ENCODE measurements at places on chromosomes 1 and 21.

GRCh38 chr21:43193651-43194302 lies 25.0 kb downstream of the CRYAA start:
- peak; percentile 8 for DNase-seq

DNA sequence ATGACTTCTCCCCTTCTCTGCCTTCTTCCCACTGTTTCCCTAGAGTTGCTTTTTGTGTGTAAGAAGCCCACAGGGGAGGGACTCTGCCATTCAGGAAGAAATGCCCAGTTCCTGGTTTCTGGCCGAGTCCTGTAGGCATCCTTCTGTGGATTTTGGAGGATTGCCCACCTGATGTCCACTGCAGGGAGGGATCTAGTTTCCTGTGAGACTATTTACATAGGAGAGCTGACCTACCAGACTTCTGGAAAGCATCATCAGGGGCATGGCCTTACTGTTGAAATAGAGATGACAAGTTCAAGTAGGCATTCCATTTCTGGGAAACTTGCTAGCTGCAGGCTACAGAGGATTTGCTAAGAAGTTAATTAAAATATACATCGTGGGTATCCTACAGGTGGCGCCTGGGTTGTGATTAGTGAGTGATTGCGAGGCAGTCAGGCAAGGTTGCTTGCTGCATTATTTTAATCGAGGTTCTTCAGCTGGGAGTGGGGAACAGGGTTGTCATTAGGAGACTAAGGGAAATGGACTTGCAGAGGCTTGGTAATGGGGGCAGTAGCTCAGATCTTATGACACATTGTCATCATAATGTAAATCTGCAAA lies 148.7 kb downstream of the HHAT start:
- DNase-seq = no peak

DNA sequence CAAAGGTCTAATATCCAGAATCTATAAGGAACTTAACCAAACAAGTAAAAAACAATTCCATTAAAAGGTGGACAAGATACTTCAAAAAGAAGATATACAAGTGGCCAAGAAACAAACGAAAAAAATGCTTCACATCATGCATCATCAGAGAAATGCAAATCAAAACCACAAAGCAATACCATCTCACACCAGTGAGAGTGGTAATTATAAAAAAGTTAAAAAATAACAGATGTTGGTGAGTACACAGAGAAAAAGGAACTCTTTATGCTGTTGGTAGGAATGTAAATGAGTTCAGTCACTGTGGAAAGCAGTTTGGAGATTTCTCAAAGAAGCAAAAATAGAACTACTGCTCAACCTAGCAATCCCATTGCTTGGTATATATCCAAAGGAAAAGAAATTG lies 218.6 kb downstream of the SLC44A5 start:
- no peak for DNase-seq

DNA sequence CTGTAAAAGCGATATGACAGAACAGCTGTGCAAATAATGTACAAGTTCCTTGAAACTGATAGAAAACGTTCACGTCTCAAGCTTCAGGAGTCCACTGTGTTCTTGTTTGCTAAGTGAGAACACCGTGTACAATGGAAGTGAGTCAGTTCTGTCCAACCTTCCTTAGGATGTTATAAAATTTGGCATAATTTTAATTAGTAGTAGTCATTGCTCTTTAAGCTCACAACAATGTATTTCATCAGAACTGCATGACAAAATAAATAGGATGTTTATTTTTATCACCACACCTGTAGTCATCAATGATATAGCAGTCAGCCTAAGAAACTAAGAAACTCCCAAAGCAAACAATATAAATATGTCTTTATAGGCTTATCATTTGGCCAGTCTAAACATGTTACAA lies 53.0 kb downstream of the RGS2 start:
- DNase-seq = no peak

DNA sequence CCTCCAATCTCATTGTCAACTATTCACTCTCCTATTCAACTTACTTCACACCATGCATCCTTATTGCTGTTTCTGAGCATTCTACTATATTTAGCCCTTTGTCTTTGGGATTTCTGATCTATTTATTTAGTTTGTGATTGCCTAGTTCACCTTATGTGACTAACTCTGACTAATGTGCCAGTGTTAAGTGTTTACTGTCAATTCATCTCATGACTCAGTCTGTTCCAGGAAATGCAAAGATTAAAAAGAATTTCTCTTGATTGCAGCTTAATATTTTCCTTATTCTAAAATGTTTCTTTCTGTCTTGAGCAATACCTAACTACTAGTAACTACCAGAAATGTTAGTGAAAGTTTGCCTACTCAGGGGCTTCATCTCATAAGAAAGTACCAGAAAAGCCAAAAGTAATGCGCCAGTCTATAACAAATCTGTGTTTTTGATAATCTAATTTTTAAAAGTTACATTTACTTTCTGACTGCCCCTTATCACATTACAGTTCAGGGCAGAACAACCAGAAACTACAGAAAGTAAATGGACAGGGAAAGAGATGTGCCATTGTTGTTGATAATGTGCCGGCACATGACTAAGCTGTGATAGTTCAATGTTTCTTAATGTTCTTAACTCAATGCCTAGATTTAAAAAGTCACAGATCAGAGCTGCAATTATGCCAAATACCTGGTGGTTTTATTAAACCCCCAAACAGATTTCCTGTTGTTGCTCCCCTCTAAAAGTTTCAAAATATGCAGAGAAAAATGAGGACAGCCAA lies 556.5 kb downstream of the PTBP2 start:
- DNase-seq = no peak

DNA sequence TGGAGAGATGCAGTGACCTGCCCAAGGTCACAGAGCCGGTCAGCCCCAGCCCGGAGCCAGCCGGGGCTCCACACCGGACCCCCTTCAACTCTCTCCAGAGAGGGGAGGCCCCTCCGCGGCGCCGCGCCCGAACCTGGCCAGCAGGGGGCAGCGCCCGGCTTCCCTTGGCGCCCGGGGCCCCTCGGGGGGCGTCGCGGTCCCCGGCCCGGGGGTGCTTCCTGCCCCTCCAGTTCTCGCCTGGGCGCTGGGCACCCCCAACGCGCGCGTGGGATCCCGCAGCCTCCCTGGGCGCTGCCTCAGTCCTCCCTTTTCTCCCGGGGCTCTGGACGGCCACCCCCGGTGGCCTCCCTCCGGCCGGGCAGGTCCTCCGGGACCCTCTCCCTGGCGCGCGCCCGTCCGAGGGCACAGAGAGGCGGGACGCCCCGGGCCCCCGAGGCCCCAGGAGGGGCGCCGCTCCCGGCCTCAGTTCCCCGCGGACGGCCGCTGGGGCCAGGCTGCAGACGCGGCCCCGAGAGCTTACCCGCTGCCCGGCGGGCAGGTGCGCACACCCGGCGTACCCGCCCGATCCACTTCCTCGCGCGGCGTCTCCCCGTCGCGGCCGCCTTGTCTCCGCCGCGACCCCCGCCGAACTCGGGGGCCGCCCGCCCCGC lies 406 bp downstream of the HTR1D start:
- peak; percentile 44 for DNase-seq

DNA sequence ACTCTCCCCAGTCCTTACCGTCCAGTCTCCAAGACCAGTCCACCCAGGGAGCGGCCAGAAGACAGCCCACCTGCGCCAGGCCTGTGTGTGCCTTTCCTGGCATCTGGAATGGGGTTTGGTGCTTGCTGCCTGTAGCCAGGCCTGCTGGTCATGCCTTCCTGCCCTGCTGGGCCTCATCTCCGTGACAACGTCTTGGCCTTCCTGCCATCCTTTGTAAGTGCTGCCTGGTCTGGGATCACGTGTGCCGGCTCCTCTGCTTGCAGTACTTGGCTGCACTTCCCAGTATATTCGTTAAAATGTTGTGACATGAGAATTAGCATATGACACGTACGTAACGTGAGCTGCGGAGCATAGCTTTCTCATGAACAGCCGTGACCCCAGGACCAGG lies 145.3 kb upstream of the COL6A1 start:
- DNase-seq = no peak

DNA sequence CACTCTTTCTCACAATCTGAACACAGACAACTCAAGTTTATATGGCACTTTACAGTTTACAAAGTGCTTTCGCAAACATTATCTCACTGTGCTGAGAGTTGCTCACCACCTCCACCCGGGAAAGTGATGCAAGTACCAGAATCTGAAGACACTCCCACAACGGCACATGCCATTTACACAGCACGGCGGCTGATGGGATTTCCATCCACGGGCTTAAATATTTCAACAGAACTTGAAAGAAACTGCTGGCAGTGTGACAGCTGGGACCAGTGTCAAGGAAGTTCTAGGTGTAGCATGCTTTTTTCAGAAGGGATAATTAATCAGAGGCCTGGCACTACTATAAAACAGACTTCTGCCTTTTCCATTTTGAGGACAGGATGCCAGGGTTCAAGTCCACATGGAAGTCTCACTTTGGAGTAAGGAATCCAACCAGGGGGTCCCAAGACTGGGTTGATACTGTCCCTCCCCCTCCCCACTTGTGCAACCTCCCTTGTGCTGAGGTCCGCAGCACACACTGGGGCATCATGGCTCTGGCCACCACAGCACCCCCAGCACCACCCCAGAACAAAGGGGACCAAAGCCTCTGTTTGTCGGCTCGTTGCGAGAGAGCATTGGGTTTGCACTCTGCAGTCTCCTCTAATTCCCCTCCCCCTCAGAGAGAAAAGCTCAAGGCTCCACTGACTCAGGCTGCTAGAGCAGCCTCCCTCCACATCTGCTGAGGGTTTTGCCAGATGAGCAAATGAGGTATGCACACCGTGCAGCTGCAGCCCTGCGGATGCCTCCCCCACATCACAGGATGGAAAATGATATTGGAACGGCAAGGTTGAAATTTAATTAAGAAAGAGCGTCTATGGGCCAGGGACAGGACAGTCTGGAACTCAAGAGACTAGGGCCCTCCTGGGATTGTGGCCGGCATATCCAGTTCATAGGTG lies 154.9 kb downstream of the TGFBR3 start:
- DNase-seq = no peak

GRCh38 chr1:151318975-151319374 lies 8.2 kb downstream of the PI4KB start:
- DNase-seq = no peak

DNA sequence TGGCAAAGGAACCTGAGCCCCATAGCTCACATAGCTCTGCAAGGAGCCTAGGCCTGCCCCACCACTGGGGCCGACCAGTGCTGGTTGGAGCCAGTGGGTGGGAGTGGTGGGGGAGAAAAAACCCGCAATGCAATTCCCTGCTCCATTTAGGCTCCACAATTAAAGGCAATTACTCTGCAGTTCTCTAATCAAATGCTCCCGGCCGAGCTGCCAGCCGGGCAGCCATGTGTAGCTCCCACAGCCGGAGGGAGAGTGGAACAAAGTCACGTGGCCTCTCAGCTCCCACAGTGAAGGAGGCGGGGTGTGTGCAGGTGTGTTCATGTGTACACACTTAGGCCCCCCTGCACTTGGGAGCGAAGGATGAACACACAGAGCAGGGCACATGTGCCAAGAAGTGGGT lies 81.6 kb downstream of the KIRREL1 start:
- DNase-seq = no peak

- DNase-seq = no peak
Observed at GRCh38 chr1:164754088-164754600, 195.2 kb downstream of the PBX1 start.

- DNase-seq = no peak
Observed at GRCh38 chr1:9882296-9882944, 27.6 kb downstream of the CTNNBIP1 start.

DNA sequence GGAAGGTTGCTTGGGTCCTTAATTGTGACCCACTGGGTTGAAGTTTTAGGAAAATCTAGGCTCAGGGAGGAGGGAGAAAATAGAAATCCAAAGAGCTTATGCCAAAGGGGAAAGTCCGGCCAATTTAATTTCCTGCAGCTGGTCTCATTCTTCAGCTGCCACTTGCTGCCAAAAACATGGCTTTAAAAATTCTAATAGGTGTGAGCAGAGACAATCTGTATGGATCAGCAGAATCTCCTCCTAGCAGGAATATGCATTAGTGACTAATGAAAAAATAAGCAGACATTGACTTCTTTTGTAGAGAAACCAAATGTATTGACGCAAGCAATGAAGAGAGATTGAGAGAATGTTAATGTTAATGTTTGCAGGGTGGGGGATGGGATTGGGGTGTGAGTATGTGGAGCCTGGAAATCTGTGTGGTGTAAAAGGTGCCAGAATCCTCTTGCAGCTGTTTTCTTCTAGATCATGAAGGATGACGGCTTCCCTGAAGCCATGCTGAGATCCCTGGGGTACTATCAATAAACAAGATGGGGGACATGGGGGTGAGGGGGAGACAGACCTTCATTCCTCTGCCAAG lies 35.3 kb downstream of the VWA5B1 start:
- DNase-seq = no peak

GRCh38 chr1:10065344-10065685 lies 32.6 kb downstream of the UBE4B start:
- no peak for DNase-seq

- no peak for DNase-seq
Observed at GRCh38 chr1:234361102-234361603, 12.1 kb upstream of the COA6 start.

DNA sequence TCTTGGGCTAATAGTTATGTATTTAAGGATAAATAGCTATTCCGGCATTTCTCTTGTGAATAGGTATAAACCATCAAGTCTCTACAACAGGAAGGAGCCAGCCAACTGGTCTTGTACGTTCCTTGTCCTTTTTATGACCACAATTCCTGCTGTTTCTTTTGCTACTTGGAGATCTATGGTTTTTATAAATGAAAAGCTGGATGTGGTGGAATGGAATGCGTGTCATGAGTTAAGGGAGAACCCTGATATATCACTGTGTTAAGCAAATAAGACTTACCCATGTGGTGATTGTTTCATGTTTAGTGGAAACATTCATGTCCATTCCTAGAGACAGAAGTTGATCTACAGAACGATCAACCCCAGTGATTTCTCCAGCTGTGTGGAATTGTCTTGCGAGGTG lies 282.1 kb downstream of the RPS6KC1 start:
- DNase-seq = no peak

- no peak for DNase-seq
Observed at GRCh38 chr1:39164256-39164655, 40.2 kb upstream of the MACF1 start.

GRCh38 chr1:212203630-212204029 lies 81.6 kb upstream of the PPP2R5A start:
- no peak for DNase-seq
